MCF 10A (cell line): ENCODE measurements at places on chromosomes 2 and 18. TPM values are rescaled to one million over a fixed set of nuclear protein-coding genes. Genes with fewer than 3 reads are reported as not detected.

ID2 gene
- 0.54 and 2.0 TPM in 2 replicates for total RNA-seq

DCDC2C gene
- total RNA-seq: not detected in 2 replicates

MLPH gene
- 27.1 and 28.5 TPM in 2 replicates for total RNA-seq

AMER3 gene
- total RNA-seq: not detected in 2 replicates

LMAN1 gene
- total RNA-seq: 168 and 227 TPM in 2 replicates

CRYGD gene
- not detected in 2 replicates for total RNA-seq

SIX3 gene
- not detected in 2 replicates for total RNA-seq

MC5R gene
- not detected in 2 replicates for total RNA-seq

KRTCAP3 gene
- 4.1 and 6.9 TPM in 2 replicates for total RNA-seq

FZD7 gene
- 1.1 and 1.8 TPM in 2 replicates for total RNA-seq

MAP3K20 gene
- 134 and 150 TPM in 2 replicates for total RNA-seq

GDF7 gene
- not detected in 2 replicates for total RNA-seq
